ENCODE measurements at places on chromosomes 1 and 21.
A peak's percentile ranks its signal among the peaks of the same experiment; 100 is the strongest.

GRCh38 chr1:11848373-11848700, 754 bp upstream of the NPPA start:
- no peak for DNase-seq

DNA sequence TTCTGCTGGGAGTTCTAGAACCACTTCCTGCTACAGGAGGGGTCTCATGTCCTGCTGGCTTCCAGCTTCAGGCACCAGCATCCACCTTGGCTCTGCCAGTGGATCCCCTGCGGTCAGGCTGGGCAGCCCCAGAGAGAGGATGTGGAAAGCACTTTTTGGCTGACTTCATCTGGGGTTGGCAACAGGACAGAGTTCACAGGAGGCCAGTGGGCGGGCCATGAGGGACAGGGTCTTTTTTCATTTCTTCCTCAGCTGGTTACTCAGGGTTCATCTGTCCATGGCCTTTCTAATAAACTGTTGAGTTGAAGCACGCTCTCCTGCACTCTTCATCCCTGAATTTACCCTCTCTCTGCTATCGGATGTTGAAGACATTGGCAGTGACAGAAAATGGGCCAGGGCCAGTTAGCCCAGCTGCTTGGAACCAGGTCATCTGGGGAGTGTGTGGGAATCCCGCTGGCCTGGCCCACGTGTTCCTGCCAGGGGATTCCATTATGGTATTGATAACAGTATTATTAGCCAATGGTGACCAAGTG, 45.2 kb downstream of the RPS6KA1 start:
- no peak for DNase-seq

DNA sequence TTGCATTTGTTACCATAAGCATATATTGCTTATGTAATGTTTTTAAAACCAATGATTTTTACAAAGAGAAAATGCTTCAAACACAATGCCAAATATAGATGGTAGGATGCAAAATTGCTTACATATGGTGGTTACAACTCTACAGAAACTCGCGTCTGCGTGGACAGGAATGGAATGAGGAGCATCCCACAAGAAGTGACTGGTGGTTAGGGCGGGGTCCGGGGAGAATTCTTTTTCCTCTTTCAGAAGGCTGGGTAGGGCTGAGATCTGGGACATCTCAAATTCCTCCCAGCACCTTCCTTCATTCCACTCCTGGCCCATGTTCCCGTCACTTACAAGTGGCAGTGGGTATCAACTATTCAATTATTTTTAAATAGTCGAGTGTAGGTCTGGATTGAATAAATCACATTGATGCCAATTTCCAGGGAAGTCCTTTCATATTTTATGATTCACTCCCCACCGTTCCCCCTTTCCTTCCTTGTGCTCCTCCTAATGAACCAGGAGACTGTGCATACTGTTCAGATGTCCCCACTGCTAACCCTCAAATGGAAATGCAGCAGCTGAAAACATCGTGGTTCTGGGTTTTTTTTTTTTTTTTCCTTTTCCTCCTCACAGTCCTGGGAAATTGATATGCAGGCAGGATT, 174.5 kb upstream of the POU3F1 start:
- peak; percentile 91 for DNase-seq

DNA sequence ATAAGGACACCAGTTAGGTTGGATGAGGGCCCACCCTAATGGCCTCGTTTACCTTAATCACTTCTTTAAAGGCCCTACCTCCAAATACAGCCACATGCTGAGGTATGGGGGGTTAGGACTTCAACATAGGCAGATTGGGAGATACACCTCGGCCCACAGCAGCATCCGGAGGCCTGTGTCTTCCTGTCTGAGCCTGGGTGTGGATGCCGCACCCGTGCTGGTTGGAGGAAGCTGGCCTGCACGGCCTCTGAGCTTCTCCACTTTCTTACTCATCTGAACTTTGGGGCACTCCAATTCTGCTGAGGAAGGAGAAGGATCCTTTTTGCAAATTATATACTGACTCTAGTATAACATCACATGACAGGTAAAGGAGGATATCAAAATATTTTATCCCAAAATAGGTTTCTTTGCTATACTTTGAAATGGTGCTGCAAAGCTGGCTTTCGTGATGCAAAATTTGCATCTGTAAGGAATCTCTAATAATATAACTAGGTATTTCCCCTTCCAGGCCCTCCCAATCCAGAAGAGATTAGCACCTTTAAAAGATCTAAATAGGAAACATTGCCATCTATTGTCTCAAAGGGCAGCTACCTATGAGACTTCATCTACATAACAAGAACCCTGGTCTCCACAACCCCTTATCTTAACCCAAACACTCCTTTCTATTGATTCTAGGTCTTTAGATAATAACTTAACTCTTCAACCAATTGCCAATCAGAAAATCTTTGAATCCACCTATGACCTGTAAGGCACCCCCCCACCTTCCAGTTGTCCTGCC, 247.6 kb downstream of the KCNJ6 start:
- no peak for DNase-seq

DNA sequence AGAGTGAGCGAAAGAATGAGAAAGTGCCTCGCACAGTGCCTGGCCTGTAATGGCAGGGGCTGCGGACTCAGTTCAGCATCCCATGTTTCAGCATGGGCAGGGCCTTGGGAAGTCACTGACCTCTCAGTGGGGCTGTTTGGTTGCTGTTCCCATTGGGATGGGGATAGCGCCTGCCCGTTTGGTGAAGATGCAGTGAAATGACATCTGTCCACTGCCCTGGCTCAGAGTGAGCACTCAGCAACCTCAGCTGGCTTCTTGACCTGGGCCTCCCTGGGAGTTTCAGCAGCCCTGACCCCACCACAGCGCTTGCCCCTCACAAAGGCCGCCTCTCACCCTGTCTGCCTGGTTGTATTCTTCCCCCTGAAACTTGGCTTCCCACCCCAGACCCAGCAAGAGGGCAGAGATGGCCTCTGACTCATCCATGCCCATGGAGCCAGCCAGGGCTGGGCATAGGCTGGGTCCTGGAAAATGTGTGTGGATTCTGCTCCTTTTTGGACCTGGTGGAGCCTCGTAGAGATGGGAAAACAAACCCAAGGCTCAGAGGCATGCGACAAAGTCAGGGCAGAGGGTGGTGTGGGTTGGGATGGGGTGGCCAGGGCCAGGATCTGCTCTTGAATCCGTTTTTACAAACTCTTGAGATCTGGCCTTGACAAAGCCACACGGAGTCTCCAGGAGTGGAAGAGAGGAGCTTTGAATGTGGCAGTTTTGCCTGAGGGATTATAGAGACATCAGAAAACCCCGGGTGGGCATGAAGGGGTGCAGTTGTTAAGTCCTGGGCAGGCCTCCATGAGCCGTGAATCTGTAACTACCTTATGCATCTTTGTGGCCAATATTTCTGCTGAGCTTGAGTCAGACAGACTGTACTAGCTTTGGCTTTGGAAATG, 1.2 kb downstream of the XKR8 start:
- DNase-seq: no peak

DNA sequence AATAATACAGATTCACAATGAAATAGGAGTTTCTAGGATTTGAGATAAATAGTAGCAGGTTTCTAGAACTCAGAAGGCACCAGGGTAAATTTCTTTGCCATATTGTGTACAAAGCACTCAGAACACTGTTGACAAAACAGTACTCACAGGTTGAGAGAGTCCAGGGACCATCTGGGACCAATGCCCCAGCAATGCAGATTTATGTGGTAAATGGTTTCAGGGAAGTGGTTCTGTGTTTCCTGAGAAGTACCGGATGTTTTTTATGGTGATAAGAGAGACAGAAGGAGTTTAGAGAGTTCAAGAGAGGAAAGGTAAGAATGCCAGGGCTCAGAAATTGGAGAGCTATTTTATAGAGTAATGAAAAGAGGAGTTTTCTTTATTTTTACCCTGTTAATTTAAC, 29.6 kb upstream of the DIPK1A start:
- no peak for DNase-seq

GRCh38 chr1:219049501-219049900, 124.2 kb upstream of the LYPLAL1 start:
- no peak for DNase-seq

GRCh38 chr1:61107638-61108037, 25.3 kb downstream of the NFIA start:
- DNase-seq: no peak

- no peak for DNase-seq
Observed at GRCh38 chr1:107058245-107059032, 2.0 kb downstream of the PRMT6 start.

- no peak for DNase-seq
Observed at GRCh38 chr1:1927751-1928150, 8.7 kb upstream of the TMEM52 start.

- DNase-seq: peak; percentile 59
Observed at GRCh38 chr1:234599617-234600417, 10.2 kb downstream of the IRF2BP2 start.

DNA sequence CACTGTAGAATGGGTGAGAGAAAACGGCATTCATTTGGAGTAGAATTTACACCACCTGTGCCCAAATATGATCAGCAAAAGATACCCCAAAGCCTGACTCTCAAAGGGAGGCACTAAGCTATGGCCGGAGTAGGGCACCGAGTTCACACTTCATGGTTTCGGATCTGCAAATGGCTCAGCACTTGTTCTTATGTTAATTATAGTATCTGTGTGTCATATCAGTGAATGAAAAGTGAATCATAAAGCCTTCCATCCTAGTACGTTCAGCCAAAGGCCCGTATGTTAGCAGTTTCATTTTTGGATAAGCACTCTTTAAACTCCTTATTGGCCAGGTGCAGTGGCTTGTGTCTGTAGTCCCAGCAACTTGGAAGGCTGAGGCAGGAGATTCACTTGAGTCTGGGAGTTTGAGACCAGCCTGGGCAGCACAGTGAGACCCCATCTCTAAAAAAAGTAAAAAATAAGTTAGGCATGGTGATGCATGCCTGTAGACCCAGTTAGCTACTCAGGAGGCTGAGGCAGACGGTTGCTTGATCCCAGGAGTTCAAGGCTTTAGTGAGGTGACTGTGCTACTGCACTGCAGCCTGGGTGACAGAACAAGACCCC, 4.9 kb upstream of the CORT start:
- DNase-seq: no peak

DNA sequence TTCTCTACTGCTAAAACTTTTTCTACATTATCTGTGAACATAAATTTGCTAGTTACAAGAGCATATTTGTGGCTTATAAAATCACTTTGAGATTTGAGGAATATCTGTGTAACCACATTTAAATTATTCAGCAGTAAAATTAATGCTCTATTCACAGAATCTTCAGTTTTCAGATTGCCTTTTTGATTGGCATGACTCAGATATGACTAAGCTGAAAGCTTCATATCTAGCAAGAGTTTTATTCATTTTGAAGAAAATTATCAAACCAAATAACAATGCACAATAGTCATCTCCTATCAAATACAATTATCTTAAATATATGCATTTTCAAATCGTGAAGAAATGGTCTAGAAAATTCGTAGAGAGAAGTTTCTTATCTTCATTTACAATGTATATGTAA, 1498.2 kb upstream of the B3GALT2 start:
- DNase-seq: no peak

DNA sequence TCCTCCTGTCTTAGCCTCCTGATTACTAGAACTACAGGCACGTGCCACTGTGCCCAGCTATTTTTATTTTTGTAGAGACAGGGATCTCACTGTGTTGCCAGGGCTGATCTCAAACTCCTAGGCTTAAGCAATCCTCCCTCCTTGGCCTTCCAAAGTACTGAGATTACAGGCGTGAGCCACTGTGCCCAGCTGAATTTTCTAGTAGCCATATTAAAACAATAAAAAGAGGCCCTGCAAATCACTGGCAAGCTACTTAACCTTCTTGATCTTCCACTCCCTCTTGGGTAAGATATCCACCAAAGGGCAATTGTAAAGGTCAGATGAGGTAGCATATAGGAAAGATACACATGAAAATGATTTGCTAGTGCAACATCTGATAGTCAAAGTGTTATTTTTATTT, 65.6 kb upstream of the SRSF10 start:
- no peak for DNase-seq

GRCh38 chr1:230067419-230067870, 407 bp downstream of the GALNT2 start:
- no peak for DNase-seq

GRCh38 chr1:74857676-74858075, 124.7 kb downstream of the TYW3 start:
- DNase-seq: no peak

DNA sequence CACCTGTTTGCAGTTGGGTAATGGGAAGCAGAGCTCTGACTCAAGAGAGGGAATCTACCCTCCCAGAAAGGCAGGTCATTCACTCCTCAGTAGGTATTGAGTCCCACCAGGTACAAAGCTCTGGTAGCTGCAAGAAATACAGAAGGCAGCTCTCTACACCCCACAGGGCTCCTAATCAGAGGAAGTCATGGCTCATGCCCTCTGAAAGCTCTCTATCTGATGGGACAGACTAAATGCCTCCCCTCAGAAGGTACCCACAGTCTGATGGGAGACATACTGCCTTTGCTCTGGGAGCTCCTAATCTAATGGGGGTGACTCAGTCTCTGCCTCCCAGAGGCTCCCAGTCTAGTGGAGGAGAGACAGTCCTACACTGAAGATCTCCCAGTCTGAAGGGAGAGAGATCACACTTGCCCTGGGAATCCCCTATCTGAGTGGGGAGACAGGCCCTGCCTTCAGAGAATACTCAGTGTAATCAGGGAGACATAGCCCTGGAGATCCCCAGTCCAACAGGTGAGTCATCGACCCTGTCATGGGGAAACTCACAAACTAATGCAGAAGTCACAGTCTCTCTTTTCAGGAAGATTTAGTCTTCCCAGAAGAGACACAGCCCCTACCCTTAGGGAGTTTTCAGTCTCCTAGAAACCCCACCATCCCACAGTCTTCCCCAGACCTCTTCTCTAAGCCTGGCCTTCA, 23.7 kb downstream of the CAMK1G start:
- no peak for DNase-seq

DNA sequence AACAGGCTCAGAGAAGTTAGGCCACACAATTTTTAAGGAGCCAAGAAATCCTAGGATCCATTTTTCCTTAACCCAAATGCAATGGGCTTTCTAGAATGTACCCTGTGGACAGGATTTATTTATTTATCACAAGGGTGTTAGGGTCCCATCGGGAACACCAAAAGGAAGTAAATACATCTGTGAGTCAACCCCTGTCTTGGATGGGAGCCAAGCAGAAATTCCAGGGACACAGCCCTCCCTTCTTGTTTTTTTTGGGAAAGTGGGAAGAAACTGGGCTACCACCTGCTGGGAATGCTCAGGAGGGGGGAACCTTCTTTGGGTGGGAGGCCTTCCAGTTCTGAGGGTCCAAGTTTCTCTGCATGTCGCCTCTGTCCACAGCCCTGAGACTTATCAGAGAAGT, 1.3 kb downstream of the CRNN start:
- DNase-seq: no peak

DNA sequence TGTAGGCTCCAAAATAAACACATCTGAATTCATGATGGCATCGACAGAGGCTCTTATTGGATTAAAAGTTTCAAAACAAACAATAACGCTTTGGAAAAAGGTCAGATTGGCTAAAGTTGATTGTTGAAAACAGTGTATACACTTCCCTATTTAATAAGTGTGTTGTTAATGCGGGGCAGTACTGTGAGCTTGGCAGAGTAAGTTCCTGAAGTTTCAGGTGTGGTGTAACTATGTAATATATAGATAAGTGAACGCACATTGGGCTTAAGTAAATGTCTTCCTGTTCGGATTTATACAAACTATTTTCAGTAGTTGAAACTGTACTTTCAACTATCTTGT, 810 bp downstream of the ZBTB37 start:
- no peak for DNase-seq

- no peak for DNase-seq
Observed at GRCh38 chr1:183873642-183874041, 68.7 kb downstream of the RGL1 start.

- no peak for DNase-seq
Observed at GRCh38 chr1:30982937-30983336, 74.4 kb upstream of the SDC3 start.

- DNase-seq: no peak
Observed at GRCh38 chr1:29802181-29803068, 566.1 kb downstream of the PTPRU start.
